ENCODE measurements at places on chromosomes 4 and X.
A peak's percentile ranks its signal among the peaks of the same experiment; 100 is the strongest.

GRCh38 chr4:58166490-58166889 lies 1056.3 kb upstream of the IGFBP7 start:
- no peak for DNase-seq

DNA sequence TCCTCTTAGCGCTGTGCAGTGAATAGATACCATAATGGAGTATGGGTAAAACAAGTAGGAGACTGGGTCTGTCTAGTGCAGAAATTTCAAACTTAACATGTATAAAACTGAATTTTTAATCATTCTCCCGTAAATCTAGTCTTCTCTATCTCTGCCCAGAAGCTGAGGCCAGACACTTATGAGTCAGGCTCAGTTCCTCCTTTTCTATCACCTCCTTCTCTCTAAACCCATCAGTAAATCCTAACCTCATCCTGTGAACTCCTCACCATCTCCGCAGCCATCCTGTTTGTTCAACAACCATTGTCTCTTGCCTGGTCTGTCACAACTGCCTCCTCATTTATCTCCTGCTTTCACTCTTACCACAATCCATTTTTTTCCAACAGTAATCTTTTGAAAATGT lies 19.8 kb upstream of the SGMS2 start:
- no peak for DNase-seq

- no peak for DNase-seq
These were observed 102.5 kb downstream of the CPEB2 start for GRCh38 chr4:15104825-15105224.

DNA sequence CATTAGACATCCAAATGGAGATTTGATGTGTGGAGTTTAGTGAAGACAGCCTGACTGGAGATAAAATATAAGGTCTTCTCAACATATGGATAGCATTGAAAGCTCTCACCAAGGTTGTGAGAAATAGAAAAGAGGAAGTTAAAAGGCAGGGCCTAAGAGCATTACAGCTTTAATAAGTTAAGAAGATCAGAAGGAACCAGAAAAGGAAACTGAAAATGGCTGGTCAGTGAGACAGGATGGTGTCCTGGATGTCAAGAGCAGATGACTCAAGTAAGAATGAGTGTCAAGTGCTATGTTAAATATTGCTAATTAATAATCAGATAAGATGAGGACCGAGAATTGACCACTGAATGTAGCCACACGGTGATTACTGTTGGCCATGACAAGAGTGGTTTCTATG lies 642.9 kb downstream of the STPG2 start:
- no peak for DNase-seq

DNA sequence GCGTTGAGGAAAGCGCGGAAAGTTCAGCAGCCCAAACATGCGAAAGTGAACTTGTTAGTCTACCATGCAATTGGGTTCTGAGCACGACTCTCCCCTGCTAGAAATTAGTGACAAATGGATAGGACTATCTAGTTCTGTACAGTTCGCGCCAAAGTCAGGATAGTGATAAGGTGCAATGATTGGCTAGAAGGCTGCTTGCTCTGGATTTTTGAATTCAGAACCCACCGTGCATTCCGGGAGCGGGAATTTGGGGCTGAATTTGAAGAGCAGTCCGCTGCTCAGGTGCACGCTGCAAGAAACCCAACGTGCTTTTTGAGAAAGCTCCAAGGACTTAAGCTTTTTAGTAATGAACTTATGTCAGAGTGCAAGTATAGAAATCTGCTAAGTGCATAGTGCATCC lies 732 bp upstream of the ESX1 start:
- no peak for DNase-seq

GRCh38 chr4:84579403-84579776 lies 3.5 kb upstream of the CDS1 start:
- DNase-seq, result no peak

DNA sequence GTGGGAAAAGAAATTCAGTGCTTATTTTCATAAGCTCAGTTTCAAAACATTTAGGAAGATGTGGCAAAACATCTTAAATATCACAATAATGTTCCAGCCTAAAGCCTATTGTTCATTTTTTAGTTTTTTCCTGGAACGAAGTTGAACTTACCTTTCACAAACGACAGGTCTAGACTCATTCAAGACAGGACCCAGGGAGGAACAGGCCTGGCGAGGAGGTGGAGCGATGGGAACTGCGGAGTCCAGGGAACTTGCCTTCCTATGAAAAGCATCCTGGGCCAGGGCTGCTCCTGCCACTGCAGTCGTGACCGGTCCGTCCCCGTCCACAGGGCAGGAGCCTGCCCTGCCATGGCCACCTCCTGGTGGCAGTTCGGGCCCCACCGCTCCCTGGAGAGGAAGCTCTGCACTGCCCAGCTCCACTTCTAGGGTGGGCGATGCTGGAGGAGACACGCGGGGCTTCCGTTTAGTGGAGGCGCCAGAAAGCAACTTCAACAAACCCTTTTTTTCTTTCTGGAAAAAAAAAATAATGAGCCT lies 96.7 kb upstream of the CBR4 start:
- no peak for DNase-seq

GRCh38 chr4:78661921-78662521 lies 110.5 kb downstream of the ANXA3 start:
- peak; percentile 68 for DNase-seq

DNA sequence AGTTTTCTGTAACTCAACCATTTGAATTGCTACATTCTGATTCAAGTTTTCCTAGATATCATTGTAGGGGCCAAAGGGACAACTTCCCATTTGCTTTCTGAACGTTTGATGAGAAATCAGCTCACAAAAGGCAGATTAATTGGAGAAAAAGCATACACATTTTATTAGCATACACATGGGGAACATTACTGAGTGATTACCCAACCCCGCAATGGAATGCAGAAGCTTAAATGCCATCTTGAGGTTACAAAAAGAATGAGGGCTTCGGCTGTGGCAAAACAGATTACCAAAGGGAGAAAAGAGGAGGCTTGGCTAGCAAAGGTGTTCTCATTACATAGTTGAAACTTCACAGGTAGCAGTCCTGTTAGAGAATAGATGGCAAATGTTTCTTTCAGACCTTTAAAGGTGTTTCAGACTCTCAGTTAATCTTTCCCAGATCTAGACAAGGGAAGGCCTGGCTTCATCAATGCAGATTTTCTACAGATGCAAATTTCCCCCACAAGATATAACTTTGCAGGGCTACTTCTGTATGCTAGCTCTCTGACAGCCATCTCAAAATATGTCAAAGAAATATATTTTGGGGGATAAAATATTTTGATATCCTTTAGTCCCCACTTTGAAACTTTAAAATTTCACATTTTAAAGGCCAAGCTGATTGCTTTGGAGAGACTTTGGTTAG lies 26.5 kb upstream of the HERC6 start:
- peak; percentile 82 for DNase-seq

DNA sequence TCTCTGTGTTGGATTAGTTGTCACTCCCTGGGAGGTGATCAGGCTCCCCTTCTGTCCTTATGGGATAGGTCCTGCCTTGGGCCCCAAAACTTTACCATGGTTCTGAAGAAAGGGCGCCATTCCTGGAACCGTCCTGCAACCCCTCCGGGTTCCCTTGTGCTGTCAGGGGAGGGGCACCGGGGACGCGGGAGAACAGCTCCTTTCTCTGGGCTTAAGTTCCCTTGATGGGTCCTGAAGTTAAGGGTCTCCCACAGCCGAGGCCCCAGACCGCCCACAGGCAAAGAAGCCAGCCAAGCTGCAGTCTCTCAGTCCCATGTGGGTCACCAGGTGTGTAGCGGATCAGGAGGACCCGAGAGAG lies 44.8 kb downstream of the UGT2A3 start:
- no peak for DNase-seq

DNA sequence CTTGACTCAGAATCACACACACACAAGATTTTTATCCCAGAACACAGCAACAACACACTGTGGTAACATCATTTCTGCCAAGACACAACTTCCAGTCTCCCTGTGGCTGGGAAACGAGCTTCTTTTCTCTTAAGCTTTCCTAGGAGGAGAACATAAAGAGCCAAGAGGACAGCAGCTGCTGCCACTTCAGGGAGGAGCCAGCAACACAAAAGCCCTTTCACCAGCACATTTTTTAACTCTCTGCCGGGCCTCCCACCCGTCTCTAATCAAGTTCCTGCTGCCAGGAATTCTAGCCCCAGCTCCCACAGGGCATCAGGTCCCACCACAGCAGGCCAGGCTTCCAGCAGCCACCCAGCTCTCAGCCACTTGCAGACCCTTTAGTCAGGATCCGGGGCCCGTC lies 22.4 kb downstream of the FAT1 start:
- DNase-seq, result peak; percentile 45

GRCh38 chrX:21711129-21711847 lies 46.6 kb downstream of the SMPX start:
- DNase-seq, result no peak

- no peak for DNase-seq
These were observed 87.8 kb upstream of the RPS6KA3 start for GRCh38 chrX:20354505-20354904.

GRCh38 chrX:75297508-75297907 lies 23.6 kb downstream of the UPRT start:
- no peak for DNase-seq

DNA sequence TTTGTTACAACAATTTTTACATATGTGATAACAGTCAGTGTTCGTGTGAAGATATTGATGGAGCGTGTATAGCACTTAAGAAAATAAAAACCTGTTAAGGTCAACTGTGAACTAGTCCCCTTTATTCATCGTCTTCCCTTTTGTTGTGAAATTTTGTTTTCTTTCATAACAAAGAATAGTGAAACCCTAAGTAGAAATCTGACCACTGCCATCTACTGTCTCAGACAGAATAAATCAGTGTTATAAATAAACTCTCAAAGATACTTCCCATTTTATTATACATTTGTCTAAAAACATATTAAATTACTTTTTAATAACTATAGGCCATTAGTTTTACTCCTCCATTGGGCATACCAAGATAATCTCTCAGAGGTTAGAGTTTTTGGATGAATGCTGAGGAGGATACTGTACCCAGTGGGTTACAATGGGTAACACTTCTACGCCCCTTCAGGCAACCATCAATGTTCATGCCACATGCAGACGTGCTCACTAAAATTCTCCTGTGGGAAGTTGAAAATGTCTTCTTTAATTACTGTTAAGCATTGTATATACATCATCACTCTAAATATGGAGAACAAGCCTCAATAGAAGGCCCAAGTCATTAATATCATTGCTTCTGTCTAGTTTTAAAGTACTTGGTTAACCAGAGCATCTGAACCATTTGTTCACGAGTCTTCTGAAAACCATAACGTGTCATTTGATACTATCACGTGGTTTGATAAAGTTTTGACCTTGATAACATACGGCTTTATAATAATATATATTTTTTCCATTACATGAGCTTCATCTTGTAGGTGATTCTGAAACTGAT lies 171.2 kb downstream of the TMA16 start:
- no peak for DNase-seq

DNA sequence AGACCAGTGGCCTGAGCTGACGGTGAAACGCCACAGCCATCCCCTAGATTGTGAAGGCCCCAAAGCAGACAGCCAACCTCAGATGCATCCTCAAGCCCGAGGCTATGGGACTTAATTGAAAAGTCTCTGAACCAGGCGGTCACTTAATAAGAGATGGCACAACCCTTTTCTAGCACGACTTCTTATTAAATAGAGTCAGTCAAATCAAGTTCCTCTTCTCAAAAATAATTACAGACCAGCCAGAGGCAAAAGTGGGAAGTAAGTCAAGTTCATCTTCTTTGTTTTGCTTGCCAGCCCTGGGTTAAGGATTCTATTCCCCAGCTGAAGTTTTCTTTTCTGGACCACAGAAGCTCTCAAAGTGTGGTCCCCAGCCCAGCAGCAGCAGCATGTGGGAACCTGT lies 9.7 kb upstream of the SH3KBP1 start:
- no peak for DNase-seq

- DNase-seq, result no peak
These were observed 18.3 kb downstream of the AMER1 start for GRCh38 chrX:64186974-64187761.

DNA sequence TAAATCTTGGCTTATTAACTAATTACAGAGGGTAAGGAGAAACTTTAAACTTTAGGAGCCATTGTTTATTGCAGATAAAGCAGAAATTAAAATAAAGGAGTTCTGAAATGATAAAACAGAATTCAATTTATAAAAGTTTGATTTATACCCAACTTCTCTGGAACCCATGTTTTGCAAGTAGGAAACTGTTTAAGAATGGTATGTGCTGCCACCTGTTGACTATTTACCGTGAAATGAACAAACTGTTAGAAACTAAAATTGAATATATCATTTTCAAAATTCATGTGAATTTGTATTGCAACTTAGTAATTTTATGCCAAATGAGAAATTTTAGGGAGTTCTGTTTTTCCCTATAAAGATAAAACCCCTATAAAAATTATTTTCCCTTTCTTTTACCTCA lies 11.0 kb upstream of the TBC1D8B start:
- peak; percentile 18 for DNase-seq

DNA sequence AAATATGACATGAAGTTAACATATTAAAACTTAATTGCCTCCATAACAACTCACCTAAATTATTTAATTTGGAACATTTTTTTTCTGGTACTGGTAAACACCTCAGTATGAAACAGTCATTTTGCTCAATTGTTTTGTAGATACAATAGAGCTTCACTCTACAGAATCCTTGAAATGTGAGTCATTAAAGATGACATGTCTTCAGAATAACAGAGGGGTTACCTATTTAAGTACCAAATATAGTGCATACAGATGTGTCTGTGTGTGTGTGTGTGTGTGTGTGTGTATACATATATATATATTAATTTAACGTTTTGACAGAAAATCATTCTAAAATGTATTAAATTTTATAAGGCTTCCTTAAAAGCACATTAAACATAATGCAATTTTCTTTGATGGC lies 297.6 kb downstream of the INPP4B start:
- DNase-seq, result no peak

- peak; percentile 82 for DNase-seq
These were observed 128.7 kb downstream of the MID1IP1 start for GRCh38 chrX:38929966-38930421.

GRCh38 chr4:127783026-127783769 lies 1.1 kb downstream of the HSPA4L start:
- peak; percentile 36 for DNase-seq

DNA sequence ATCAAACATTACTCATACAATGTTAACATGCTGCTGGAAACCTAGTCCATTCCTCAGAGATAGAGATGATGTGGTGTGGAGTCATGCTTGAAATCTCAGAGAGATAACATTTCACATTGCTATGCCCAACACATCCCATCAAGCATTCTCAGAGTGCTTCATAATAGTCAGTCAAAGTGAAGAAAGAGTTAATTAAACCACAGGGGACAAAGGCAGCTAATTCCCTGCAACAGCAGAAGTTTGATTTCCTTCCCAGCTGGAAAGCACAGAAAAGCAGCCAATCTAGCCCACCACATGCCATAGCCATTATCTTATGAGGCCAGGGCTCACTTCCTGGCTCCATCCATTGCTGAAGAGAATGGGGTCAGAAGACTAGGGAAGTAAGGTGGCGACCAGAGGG lies 8.9 kb downstream of the KDR start:
- no peak for DNase-seq

DNA sequence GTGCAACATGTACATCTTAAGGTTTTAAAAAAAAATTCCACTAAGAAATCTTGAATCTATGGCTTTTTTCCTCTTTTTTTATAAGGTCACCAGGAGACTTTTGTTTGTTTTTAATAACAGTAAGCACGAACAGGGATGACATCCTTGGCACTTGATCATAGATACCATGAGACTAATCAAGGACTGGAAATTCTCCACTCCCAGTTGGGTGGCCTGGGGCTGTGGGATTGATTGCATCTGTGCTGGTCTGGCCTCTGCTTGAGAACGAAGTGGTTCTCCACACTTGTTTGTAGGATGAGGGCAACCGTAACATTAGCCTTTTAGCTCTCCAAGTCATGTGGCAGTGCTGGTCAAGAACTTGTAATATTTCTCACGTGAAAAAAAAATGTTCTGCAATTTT lies 35.4 kb downstream of the SNX25 start:
- peak; percentile 56 for DNase-seq
